ENCODE measurements at places on chromosomes 2 and 18.

GRCh38 chr2:216989340-216990129, 129.7 kb upstream of the TNP1 start:
- no peak overlapping the region for H3K27ac ChIP-seq
- no peaks in the 10 kb centered on the region for H3K36me3 ChIP-seq
- H3K4me1 ChIP-seq: peaks cover 27% of the 10 kb centered on the region
- no peaks in the 10 kb centered on the region for H3K27me3 ChIP-seq
- no peak overlapping the region for H3K4me3 ChIP-seq

- peaks cover 100% of the 10 kb centered on the region for H3K36me3 ChIP-seq
- no peak for DNase-seq
- H3K27me3 ChIP-seq: no peaks in the 10 kb centered on the region
- no peak overlapping the region for H3K4me3 ChIP-seq
- H3K4me1 ChIP-seq: no peaks in the 10 kb centered on the region
Observed at GRCh38 chr2:178776751-178777150, 30.5 kb downstream of the TTN start.

GRCh38 chr2:27737676-27738348, 33.7 kb upstream of the MRPL33 start:
- H3K4me1 ChIP-seq: peaks cover 36% of the 10 kb centered on the region
- DNase-seq: no peak

- no peak overlapping the region for H3K27ac ChIP-seq
- peaks cover 12% of the 10 kb centered on the region for H3K4me1 ChIP-seq
- no peaks in the 10 kb centered on the region for H3K27me3 ChIP-seq
- H3K36me3 ChIP-seq: no peaks in the 10 kb centered on the region
- H3K4me3 ChIP-seq: no peak overlapping the region
Observed at GRCh38 chr2:212973347-212973746, 178.1 kb downstream of the IKZF2 start.

GRCh38 chr2:96866586-96866985, 3.3 kb downstream of the SEMA4C start:
- no peak for DNase-seq
- H3K36me3 ChIP-seq: peaks cover 50% of the 10 kb centered on the region
- no peak overlapping the region for H3K27ac ChIP-seq
- H3K4me1 ChIP-seq: no peaks in the 10 kb centered on the region

- H3K27me3 ChIP-seq: no peaks in the 10 kb centered on the region
- no peak overlapping the region for H3K27ac ChIP-seq
- DNase-seq: no peak
- H3K4me1 ChIP-seq: no peaks in the 10 kb centered on the region
- H3K4me3 ChIP-seq: no peak overlapping the region
Observed at GRCh38 chr18:78576967-78577366, 402.7 kb upstream of the SALL3 start.

- no peaks in the 10 kb centered on the region for H3K4me1 ChIP-seq
- H3K36me3 ChIP-seq: peaks cover 7% of the 10 kb centered on the region
- H3K27ac ChIP-seq: no peak overlapping the region
Observed at GRCh38 chr2:68039317-68039716, 23.5 kb downstream of the C1D start.

GRCh38 chr2:101704816-101705578, 7.5 kb downstream of the MAP4K4 start:
- H3K27me3 ChIP-seq: no peaks in the 10 kb centered on the region
- H3K4me3 ChIP-seq: no peak overlapping the region
- H3K36me3 ChIP-seq: no peaks in the 10 kb centered on the region

GRCh38 chr18:9612215-9612830, 2.0 kb downstream of the PPP4R1 start:
- peaks cover 6% of the 10 kb centered on the region for H3K36me3 ChIP-seq
- H3K4me1 ChIP-seq: no peaks in the 10 kb centered on the region
- H3K27me3 ChIP-seq: no peaks in the 10 kb centered on the region
- no peak overlapping the region for H3K27ac ChIP-seq
- H3K4me3 ChIP-seq: no peak overlapping the region
- DNase-seq: no peak

DNA sequence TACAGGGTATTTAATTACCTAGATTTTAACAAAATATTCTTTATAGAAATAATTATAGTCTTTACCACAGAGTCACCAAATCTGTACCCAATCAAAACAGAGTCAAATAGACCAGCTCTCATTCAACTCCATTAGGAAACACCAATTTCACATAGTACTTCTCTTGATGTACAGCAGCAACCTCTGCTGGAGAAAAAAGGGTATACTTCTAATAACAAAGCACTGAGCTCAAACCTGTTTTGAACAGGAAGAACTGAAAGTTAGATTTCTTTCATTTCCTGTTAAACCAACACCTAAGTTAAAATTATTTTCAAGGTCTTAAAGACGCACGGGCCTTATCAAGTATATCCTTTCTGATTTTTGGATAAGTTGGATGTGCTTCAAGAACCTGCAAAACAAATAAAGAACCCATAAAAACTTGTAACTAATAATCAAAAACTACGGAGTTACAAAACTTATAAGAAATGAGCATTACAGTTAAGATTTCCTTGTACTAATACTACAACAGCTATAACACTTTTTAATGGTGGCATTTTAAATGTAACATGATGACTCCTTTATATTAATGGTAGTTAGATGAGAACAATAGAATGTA, 79.0 kb downstream of the TTC21B start:
- no peak overlapping the region for H3K27ac ChIP-seq
- peaks cover 9% of the 10 kb centered on the region for H3K36me3 ChIP-seq
- peaks cover 2% of the 10 kb centered on the region for H3K4me1 ChIP-seq
- H3K27me3 ChIP-seq: no peaks in the 10 kb centered on the region
- no peak for DNase-seq

DNA sequence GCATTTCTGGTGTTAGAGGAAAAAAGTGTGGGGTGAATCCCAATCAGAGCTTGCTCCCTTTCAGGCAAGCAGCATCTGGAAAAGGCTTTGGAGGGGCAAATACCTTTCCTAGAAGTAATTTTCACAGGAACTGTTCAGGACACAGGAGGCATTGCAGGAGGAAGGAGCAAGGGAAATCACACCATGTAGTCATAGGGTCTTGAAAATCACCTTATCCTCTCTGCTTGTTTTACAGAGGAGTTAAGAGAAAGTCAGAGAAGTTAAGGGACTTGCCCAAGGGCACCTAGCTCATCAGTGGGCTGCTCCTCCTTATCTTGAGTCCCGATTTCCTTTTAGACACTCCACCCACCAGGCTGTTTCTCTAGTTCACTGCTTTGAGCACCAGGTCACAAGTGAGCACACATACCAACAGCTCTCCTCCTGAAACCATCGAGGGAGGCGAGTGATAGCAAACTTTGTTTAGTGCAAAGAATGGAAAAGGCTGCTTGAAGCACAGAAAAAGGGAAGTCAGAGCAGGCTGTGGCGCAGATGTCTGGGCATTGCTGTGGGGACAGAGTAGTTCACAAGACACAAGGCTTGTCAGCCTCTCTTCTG, 89.2 kb upstream of the CXCR4 start:
- H3K4me1 ChIP-seq: no peaks in the 10 kb centered on the region
- H3K27ac ChIP-seq: no peak overlapping the region
- H3K27me3 ChIP-seq: no peaks in the 10 kb centered on the region
- H3K36me3 ChIP-seq: no peaks in the 10 kb centered on the region
- no peak for DNase-seq
- H3K4me3 ChIP-seq: no peak overlapping the region

DNA sequence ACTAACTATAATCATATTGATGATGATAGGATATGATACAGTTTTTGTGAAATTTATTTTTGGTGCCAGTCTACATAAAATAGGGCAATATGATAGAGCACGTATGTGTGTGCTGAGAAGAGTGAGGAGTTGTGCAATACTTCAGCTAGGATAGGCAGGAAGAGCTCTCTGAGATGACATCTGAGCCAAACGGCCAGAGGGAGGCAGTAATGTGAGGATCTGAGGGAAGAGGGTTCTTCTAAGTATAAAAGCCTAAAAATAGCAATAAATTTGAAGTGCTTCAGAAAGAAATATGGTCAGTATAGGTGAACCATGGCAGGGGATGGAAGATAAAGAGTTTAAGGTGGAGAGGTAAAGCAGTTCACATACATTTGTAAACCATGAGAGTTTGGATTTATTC, 102.5 kb downstream of the OLA1 start:
- no peaks in the 10 kb centered on the region for H3K27me3 ChIP-seq
- H3K4me1 ChIP-seq: no peaks in the 10 kb centered on the region
- H3K27ac ChIP-seq: no peak overlapping the region
- no peaks in the 10 kb centered on the region for H3K36me3 ChIP-seq
- H3K4me3 ChIP-seq: no peak overlapping the region
- DNase-seq: no peak

DNA sequence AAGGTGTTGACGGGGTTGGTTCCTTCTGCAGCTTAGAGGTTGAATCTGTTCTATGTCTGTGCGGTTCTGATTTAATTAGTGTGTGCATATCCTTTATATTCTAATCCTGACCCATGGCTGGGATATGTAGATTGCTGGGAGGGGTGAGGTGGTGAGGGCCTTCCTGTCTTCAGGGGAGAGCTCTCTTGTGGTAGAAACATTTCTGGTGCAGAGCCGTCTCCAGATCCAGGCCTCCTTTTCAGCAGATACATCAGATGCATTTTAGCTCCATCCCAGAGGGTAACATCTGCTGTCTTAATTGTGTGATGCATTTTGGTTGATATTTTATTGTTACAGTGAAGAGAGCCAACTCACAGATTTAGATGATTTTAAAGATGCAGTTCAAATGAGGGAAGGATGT, 227.8 kb downstream of the AGAP1 start:
- no peak overlapping the region for H3K27ac ChIP-seq
- DNase-seq: no peak
- no peak overlapping the region for H3K4me3 ChIP-seq
- no peaks in the 10 kb centered on the region for H3K4me1 ChIP-seq

- H3K36me3 ChIP-seq: no peaks in the 10 kb centered on the region
- no peak overlapping the region for H3K4me3 ChIP-seq
- DNase-seq: no peak
- no peak overlapping the region for H3K27ac ChIP-seq
Observed at GRCh38 chr2:163157891-163158496, 319.4 kb upstream of the KCNH7 start.

DNA sequence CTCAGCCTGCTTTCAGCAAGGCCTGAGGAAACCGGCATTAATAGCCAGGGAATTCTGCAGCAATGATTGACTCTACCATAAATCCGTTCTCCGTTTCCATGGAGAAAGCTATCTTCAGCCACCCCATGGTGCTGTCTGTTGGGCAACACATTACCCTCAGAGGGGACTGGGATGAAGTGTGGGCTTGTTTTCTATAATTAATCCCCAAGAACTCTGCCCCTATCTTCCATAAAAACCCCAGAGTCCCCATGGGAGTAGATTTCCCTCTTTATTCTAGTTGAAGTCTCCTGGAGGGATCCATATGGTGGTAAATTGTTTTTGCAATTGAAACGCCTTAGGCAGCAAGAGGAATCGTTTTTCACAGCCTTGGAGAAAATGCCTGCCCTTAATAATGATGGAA, 9.2 kb downstream of the G6PC2 start:
- no peak overlapping the region for H3K27ac ChIP-seq
- H3K27me3 ChIP-seq: no peaks in the 10 kb centered on the region
- DNase-seq: no peak
- H3K36me3 ChIP-seq: no peaks in the 10 kb centered on the region

DNA sequence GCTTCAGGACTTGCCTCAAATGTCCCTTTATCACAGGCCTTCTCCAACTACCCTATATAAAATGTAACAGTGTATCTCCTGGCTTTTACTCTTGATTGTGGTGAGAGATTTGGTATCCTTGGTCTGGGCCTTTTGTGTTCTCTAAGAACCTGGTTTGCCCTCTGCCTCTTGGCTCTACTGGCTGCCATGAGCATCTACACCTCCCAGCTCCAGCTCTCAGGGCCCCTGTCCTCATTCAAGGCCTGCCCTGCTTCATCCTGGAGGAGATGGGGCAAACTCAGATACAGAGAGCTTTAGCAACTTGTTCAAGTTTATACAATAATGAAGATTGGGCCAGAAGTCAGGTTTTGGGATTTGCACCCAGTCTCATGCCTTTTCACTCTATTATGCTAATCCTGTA, 45.0 kb downstream of the QPCT start:
- H3K4me3 ChIP-seq: no peak overlapping the region
- H3K27ac ChIP-seq: no peak overlapping the region
- no peaks in the 10 kb centered on the region for H3K36me3 ChIP-seq

DNA sequence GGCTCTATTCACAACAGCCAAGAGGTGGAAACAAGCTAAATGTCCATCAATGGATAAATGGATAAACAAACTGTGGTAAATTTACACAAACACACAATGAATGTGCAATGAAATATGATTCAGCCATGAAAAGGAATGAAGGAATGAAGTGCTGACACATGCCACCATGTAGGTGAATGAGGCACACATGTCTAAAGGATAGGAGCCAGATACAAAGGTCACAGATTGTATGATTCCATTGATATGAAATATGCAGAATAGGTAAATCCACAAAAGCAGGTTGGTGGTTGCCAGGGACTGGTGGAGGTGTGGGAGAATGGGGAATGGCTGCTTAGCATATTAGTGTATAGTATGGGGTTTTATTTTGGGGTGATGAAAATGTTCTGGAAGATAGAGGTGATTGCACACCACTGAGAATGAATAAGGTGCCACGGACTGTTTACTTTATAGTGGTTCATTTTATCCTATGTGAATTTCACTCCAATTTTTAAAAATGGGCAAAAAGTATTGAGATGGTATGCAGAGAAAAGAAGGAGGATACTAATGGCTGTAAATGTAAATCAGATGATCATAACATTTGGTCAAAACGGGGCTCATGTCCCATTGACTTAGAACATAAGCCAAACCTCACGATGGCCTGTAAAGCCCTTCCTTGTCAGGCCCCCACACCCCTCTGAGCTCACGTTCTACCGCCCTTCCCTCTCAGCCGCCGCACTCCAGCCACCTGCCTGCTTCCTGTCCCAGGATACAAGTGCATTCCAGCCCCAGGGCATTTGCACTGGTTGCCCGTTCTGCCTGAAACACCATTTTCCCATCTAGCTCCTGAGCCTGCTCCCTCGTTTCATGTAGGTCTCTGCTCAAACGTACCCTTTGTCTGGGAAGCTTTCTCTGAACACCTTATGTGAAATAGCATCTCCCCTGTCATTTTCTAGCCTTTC, 165.5 kb downstream of the DDX1 start:
- no peak overlapping the region for H3K4me3 ChIP-seq
- H3K36me3 ChIP-seq: no peaks in the 10 kb centered on the region
- H3K27ac ChIP-seq: no peak overlapping the region

DNA sequence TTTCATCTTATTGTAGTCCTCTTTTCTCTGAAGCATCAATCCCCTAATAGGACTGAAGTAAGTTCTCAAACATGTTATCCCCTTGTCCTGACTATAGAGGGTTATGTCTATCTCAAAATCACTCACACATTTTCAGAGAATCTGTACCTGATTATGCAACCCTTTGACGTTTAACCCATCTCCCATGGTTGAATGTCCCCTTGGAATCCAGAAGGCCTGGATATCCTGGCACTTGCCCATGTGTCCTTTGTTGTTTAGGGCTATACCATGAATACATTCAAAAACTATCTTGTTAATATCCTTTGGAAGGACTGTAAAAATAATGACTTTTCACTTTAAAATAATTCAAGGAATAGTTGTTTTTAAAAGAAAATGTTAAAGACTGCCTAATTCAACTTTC, 66.3 kb upstream of the PSMD14 start:
- no peak overlapping the region for H3K4me3 ChIP-seq
- no peaks in the 10 kb centered on the region for H3K4me1 ChIP-seq
- H3K36me3 ChIP-seq: no peaks in the 10 kb centered on the region
- no peak for DNase-seq

All from right atrium auricular region (tissue), 2 donors.